B cell (primary cell): ENCODE measurements at places on chromosomes 2 and 18. TPM values are rescaled to one million over a fixed set of nuclear protein-coding genes. Genes with fewer than 3 reads are reported as not detected.

DNA sequence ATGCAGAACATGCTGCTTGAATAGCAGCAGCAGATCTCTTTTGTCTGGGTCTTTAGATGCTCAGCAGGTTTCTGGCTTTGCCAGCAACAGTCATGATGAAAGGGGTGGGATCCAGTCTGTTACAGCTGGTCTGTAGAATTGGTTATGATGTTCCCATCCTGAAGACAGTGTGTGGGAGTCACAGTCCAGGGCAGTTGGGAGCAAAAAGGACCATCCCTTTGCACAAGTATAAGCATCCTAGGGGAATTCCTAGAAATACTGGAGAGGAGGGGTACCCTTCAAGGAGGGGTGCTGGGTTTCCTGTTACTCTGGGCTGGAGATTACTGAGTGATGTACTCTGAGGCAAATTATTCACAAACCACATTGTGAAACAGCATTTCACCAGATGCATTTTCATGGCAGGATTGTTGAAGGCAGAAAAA, 119.9 kb upstream of the RND3 start:
- no peak for DNase-seq

GRCh38 chr18:79068341-79068936, 755 bp upstream of the ATP9B start:
- no peak for DNase-seq

- DNase-seq: no peak
Measured at GRCh38 chr18:45580127-45580526, 35.1 kb upstream of the SLC14A2 start.

DNA sequence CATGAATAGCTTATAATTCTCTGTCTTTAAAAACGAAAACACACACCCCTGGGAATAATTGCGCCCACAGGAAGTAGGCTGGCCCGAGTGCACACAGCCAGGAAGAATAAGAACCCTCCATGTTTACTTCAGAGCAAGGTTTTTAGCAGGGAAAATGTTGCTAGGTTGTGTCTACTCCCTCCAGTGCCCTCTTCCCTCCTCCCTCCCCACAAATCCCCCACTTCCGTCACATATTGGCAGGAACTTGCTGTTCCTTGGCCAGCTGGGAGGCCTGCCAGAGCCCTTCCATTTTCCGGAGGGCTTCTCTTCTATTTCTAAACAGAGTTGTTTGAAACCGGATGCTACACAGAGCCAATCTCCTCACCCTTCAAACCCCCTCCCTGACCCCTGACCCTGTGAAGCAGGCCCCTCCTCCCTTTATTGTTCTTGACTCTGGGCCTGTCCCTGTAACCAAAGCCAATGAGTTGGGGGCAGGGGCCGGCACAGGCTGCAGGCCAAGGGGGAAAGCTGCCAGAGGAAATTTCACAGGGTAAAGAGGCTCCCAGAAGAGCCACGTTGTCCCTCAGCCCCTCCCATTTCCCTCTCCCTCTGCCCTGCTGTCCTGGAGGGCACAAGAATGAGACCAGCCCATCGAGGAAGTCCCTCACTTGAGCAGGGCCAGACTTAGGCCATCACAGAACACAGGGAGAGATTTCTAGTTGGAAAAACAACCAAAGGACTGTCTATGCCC, 49.8 kb upstream of the LGALSL start:
- DNase-seq: no peak

DNA sequence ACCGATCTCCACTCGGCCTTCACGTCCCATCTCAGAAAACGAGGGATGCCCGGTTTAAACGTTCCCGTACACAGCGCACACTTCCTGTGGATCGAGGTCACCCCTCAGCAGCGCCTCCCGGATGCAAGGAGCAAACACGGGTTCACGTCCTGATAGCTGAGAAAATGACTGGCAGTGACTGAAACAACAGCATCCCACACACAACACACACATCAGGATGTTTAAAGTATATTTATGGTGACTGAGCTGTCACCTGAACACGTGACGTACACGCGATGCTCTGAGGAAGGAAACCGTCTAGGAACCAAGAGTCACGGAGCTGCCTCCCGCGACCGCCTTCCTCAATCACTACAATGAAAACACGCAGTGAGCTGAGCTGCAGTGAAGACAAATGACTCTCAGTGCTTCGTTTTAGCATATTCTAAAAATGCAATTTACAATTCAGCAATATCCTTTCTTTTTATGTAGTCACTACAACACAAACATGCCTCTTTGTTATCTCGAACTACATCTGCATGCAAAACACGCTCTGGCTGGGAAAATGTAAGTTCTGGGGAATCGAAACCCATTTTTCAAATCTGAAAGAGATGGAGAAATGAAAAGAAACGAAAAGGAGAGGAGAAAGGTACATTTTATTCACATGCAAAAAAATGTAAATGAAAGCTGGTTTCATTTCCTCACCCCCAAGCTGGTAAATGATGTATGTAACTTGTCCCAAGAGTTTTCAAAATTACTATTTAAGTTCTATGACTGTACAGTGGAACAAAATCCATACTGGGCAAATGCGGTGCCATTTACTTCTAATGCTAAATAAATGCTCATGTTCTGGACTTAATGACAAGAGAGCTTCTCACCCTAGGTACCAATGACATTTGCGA, 19.8 kb downstream of the HDAC4 start:
- DNase-seq: peak; percentile 90

DNA sequence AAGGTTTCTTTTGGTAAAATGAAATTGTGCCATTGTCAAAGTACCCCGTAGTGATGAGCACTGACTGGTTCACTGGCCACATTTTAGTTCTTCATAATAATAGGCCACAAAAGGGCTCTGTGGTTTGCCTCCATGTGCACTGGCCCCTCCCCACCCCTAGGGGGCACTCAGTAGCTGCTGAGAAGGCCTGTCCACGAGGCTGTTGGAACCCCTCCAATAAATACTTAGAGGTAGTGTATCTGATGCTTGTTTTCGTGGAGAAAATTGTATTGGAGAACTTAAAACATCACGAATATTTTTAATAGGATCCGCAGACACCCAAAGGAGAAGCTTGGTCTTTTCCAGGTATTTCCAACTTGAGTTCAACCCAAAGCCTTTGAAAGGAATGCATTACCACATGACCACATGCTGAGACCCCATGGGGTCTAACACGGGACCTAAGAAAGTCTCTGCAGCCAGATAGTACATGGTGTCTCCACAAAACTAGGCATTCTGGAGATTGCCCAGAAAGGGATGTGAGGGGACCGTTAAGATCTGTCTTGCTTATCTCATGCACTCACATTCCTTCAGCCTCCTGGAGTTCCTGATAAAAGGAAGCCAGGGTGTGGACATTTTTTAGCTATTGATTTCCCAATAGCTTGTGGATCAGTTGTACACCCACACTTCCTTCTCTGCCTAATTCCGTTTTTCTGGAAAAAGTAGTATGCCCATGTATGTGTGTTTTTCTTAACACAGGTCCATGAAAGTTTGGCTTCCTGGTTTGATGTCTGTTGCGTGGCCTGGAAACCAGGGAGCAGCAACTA, 28.5 kb upstream of the NOSTRIN start:
- DNase-seq: no peak

DNA sequence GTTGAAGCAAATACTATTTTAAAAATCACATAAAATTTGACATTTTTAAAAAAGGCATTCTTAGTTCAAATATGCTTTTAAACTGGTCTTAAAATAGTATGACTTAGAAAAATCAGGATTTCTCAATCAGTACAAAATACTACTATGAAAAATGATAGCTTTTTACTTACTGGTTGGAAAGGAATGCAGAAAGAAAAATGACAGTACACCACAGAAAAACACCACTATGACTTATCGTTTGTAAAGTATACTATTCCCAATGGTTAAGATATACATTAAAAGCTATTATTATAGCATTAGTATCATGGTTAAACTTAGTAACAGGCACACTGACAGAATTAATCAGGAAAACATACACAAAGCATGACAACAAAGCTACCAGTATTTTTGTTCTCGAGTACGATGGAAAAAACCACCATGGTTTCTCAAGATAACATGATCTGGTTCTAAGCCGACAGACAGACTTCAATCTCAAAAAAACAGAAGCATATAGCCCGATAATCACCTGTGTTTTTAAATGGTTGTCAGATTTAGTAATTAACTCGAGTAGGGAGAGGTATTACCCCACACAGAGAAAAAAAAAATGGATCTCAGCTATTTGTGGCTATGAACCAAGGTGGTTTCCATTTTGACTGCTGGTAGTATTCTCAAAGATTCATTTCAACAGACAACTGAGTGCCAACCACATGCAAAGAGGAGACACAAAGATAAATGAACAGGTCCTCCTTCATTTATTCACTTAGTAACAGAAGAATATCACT, 39.1 kb downstream of the CUL3 start:
- DNase-seq: no peak

- DNase-seq: no peak
Measured at GRCh38 chr18:74289137-74289536, 2.6 kb downstream of the CYB5A start.

DNA sequence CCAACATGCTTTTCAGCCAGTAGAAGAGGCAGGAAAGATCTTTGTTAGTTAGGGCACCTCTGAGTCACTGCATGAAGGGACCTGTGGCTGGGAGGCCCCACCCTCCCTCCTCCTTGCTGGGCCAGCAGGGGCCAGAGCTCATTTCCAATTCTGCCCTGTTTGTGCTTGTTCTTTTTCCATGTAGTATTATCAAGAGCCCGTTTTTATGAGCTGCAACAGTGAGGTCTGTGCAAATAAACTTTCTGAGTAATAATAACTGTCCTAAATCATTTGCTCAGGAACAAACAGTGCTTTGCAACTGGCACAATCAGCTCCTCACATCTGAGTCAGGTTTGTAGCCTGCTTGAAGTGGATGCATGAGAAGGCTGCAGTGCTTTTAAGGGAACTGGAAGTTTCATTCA, 128.0 kb downstream of the ARL4C start:
- no peak for DNase-seq

DNA sequence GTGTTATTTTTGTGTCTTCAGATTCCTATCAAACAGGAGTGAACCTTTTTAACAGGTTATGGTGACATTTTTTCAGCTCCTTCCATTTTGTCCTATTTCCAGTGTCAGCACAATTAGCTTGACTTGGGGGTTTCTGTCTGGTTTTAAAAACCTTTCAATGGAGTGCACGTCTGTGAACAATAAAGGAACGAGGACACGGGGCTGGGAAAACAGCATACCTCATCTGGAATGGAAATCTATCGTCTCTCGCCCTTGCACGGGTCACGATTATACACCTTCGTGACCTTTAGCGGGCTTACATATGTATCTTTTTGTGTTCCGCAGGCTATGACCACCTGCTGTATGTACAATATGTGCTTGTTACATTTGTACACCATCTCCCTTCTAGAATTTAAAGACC, 2.3 kb upstream of the ZNF532 start:
- DNase-seq: no peak

GRCh38 chr2:216385478-216385877, 13.2 kb upstream of the MARCHF4 start:
- DNase-seq: no peak

- DNase-seq: no peak
Measured at GRCh38 chr18:48913775-48914174, 37.0 kb downstream of the SMAD7 start.

GRCh38 chr18:63262369-63263335, 56.9 kb downstream of the BCL2 start:
- no peak for DNase-seq

- no peak for DNase-seq
Measured at GRCh38 chr2:42372474-42373200, 11.6 kb upstream of the COX7A2L start.

DNA sequence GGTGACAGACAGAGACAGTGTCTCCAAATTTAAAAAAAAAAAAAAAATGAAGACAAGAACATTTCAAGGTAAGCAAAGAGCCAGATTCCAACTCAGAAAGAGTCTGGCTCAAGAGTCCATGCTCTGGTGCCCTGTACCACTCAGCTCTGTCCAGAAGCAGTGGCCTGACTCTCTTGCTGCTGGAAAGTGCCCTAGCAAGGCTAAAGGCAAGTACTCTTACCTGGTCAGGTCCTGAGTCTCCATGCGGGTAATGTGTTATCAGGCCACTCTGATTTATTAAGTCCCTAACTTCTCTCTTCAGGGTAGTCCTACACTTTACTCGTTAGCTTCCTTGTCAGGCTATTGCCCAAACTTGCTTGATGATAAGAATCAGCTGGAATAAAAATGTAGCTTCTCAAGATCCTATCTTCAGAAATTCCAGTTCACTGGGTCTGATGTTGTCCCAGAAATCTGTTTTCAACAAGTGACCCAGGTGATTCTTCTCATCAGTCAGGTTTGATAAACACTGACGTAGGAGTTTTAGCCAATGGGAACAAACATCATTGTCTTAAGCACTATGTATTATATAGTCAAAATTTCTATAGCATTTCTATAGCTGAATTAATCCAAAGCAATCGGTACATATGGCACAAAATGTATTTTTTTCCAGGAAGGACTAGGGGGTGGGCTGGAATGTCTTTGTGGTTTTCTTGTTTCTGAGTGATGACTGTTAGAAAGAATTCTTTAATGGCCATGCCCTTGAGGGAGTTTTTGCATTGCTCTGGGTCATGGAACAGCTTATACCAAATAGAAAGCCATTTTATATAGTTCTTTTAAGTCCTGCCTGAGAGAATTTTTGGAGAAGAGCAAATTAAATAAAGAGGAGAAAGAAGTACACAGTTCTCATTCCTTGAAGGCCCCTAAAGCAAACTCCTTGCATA, 139.9 kb upstream of the DNMT3A start:
- DNase-seq: no peak

- peak; percentile 40 for DNase-seq
Measured at GRCh38 chr2:43100883-43101662, 125.3 kb downstream of the ZFP36L2 start.

GRCh38 chr2:48205137-48205798, 299.0 kb upstream of the FBXO11 start:
- peak; percentile 67 for DNase-seq

DNA sequence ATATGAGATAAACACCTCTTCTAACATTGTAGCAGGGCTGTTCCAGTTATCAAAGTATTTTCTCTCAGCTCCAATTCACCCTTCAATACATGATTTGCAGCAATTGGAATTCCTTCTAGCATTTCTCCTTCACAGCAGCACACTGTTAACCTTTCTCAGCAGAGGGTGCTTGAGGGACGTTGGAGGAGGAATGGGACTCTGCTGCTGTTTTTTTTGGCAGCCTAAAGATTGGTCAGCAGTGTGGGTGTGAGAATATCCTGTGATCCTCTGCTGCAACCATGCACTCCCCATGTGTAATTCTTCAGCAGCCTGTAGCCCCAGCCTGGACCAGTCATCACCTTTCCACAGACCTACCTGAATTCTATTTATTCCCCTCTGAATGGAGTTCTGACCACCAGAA, 1708.9 kb upstream of the CELF4 start:
- no peak for DNase-seq

- no peak for DNase-seq
Measured at GRCh38 chr2:127737892-127738291, 36.6 kb downstream of the SFT2D3 start.

GRCh38 chr2:70014959-70015358, 53.5 kb upstream of the ASPRV1 start:
- DNase-seq: no peak

GRCh38 chr2:167489325-167489724, 601.0 kb downstream of the XIRP2 start:
- DNase-seq: no peak

GKN2 gene
- not detected in 2 replicates for polyA plus RNA-seq

ZCCHC2 gene
- polyA plus RNA-seq: 24.5 and 28.7 TPM in 2 replicates

NAT8 gene
- polyA plus RNA-seq: not detected in 2 replicates

MAL gene
- polyA plus RNA-seq: 2.0 and 3.0 TPM in 2 replicates

TMEM37 gene
- polyA plus RNA-seq: not detected in 2 replicates

OTOS gene
- polyA plus RNA-seq: not detected in 2 replicates

NEB gene
- polyA plus RNA-seq: 4.0 and 4.6 TPM in 2 replicates

EML6 gene
- 30.0 and 42.5 TPM in 2 replicates for polyA plus RNA-seq

CCNYL1 gene
- 8.6 and 11.3 TPM in 2 replicates for polyA plus RNA-seq

MLPH gene
- polyA plus RNA-seq: not detected in 2 replicates

SERPINB10 gene
- not detected in 2 replicates for polyA plus RNA-seq

REG3A gene
- polyA plus RNA-seq: not detected in 2 replicates

GREB1L gene
- not detected in 2 replicates for polyA plus RNA-seq

ARHGAP15 gene
- polyA plus RNA-seq: 58.1 and 58.6 TPM in 2 replicates
